ENCODE measurements at places on chromosomes 2 and 18.

DNA sequence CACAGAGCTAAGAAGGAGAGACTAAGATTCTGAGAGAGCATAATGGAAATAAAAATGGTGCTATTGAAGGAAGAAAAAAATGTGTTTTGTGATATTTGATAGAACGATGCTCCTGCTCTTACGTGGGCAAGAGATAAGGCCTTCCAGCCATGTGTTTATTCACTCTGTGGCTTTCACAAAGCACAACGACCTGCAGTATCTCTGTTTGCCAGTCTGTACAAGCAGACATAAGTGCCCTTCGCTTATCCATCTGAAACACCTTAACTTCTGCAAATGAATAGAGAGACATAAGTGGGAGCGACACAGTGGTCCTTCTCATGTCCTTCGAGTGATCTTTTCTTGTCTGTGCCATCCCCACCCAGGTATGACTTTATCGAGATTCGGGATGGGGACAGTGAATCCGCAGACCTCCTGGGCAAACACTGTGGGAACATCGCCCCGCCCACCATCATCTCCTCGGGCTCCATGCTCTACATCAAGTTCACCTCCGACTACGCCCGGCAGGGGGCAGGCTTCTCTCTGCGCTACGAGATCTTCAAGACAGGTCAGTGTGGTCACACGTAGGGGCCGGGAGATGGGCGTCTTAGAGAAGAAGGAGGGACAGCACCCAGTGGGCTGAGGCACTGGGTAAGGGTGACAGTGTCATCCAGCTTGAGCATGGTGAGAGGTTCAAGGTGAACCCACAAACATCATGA lies 33.7 kb downstream of the NRP2 start:
- H3K36me3 ChIP-seq, result no peaks in the 10 kb centered on the region
- no peaks in the 10 kb centered on the region for H3K4me1 ChIP-seq
- H3K27ac ChIP-seq, result no peak overlapping the region

DNA sequence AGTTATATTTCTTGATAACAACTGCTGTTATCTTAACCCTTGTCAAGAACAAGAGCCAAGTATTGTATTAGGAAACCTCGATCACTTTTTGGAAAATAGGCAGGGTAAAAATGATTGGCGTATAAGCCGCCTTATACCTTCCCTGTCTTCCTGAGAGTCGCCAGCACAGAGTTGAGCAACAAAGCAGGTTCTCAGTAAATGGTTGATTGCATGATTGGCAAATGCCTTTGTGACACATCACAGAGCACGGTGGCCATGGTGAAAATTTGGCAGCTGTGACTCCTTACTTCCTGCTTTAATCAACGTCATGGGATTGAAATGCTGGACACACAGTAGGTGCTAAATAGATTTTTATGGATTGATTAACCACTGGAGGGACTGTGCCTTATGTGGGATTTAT lies 3.9 kb upstream of the KLHL29 start:
- peaks cover 26% of the 10 kb centered on the region for H3K27me3 ChIP-seq
- no peaks in the 10 kb centered on the region for H3K36me3 ChIP-seq
- DNase-seq, result no peak
- peaks cover 19% of the 10 kb centered on the region for H3K4me1 ChIP-seq
- peak overlapping the region; percentile 11 for H3K4me3 ChIP-seq
- H3K27ac ChIP-seq, result peak overlapping the region; percentile 52

GRCh38 chr2:234661175-234661574 lies 164.3 kb upstream of the ARL4C start:
- no peak for DNase-seq
- no peaks in the 10 kb centered on the region for H3K4me1 ChIP-seq

- peaks cover 2% of the 10 kb centered on the region for H3K27me3 ChIP-seq
- no peak for DNase-seq
- H3K36me3 ChIP-seq, result no peaks in the 10 kb centered on the region
- no peak overlapping the region for H3K4me3 ChIP-seq
- no peak overlapping the region for H3K27ac ChIP-seq
Observed at GRCh38 chr2:37775908-37776250, 104.4 kb upstream of the CDC42EP3 start.

- no peaks in the 10 kb centered on the region for H3K4me1 ChIP-seq
- no peak overlapping the region for H3K27ac ChIP-seq
- no peak overlapping the region for H3K4me3 ChIP-seq
- H3K27me3 ChIP-seq, result no peaks in the 10 kb centered on the region
Observed at GRCh38 chr2:79711098-79711497, 198.2 kb downstream of the CTNNA2 start.

GRCh38 chr18:35122586-35123224 lies 81.5 kb downstream of the MAPRE2 start:
- H3K4me3 ChIP-seq, result no peak overlapping the region
- DNase-seq, result no peak
- no peaks in the 10 kb centered on the region for H3K27me3 ChIP-seq
- H3K27ac ChIP-seq, result no peak overlapping the region

- H3K27ac ChIP-seq, result no peak overlapping the region
- no peaks in the 10 kb centered on the region for H3K4me1 ChIP-seq
- no peak for DNase-seq
- H3K27me3 ChIP-seq, result no peaks in the 10 kb centered on the region
- no peak overlapping the region for H3K4me3 ChIP-seq
Observed at GRCh38 chr2:152467677-152468410, 132.9 kb downstream of the FMNL2 start.

DNA sequence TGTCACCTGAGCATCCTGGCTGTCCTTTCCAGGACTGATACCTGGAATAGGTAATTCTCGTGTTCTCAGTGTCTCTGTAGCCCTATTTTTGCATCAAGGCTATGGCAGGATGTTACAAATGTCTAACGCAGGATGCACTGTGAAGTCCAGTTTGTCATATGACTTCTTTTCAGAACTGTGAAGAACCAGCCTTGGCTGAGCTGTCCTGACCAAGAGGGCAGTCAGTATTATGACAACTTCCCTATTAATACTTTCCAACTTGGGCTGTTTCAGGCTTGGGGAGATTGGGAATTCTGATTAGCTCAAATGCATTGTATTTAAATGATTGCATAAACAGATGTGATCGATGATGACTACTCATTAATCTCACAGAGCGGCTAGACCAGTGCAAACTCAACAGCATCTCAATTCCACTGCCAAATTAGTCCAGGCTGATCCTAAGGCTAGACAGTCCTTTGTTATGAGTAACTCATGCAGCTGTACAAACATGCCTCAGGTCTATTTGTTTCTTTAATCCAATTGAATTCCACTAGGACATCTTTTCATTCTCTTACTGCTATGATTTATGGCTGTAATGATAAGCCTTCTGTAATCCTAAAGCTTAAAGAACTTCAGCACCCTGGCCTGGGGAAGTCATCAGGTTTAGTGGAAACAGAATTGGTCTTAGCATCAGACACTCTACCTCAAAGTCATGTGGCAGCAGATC lies 331.6 kb downstream of the KCNS3 start:
- H3K27ac ChIP-seq, result no peak overlapping the region
- no peak for DNase-seq
- no peaks in the 10 kb centered on the region for H3K4me1 ChIP-seq
- H3K27me3 ChIP-seq, result no peaks in the 10 kb centered on the region
- H3K36me3 ChIP-seq, result no peaks in the 10 kb centered on the region

GRCh38 chr2:23545396-23545795 lies 160.4 kb downstream of the KLHL29 start:
- no peak overlapping the region for H3K27ac ChIP-seq
- no peaks in the 10 kb centered on the region for H3K4me1 ChIP-seq
- no peak for DNase-seq
- H3K36me3 ChIP-seq, result no peaks in the 10 kb centered on the region
- H3K4me3 ChIP-seq, result no peak overlapping the region

GRCh38 chr2:196187898-196188458 lies 16.6 kb upstream of the STK17B start:
- no peaks in the 10 kb centered on the region for H3K36me3 ChIP-seq
- H3K27me3 ChIP-seq, result no peaks in the 10 kb centered on the region
- DNase-seq, result no peak
- no peak overlapping the region for H3K4me3 ChIP-seq

DNA sequence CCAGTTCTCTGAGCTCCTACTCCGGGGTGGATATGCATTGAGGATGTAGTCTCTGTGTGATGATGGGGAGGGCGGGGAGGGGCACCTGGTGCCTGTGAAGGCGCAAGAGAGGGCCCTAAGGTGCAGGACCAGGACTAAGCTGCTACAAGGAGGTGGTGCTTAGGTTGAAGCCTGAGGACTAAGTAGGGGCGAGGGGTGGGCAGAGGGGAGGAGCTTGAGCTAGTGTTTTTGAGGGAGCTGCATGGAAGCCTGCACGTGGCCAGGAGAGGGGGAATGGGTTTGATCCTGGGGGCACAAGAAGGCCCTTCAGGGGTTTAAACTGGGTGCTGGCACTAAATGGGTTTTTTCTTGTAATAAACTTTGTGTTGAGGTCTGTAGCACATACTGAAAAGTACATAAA lies 105.0 kb downstream of the UGGT1 start:
- H3K27me3 ChIP-seq, result no peaks in the 10 kb centered on the region
- H3K4me1 ChIP-seq, result no peaks in the 10 kb centered on the region
- peaks cover 8% of the 10 kb centered on the region for H3K36me3 ChIP-seq
- no peak for DNase-seq
